Thoracic aorta (tissue), 2 donors: ENCODE measurements at places on chromosomes 7 and 10. TPM values are rescaled to one million over a fixed set of nuclear protein-coding genes. Genes with fewer than 3 reads are reported as not detected.

Gene KCNIP2
- total RNA-seq, result 1.2 TPM

GRCh38 chr10:102814453-102814871, 22.8 kb downstream of the CYP17A1 start:
- no peak for DNase-seq
- no peak overlapping the region for H3K4me3 ChIP-seq
- H3K4me1 ChIP-seq, result peaks cover 30% of the 10 kb centered on the region
- peaks cover 38% of the 10 kb centered on the region for H3K36me3 ChIP-seq
- H3K27ac ChIP-seq, result peak overlapping the region; percentile 96

DNA sequence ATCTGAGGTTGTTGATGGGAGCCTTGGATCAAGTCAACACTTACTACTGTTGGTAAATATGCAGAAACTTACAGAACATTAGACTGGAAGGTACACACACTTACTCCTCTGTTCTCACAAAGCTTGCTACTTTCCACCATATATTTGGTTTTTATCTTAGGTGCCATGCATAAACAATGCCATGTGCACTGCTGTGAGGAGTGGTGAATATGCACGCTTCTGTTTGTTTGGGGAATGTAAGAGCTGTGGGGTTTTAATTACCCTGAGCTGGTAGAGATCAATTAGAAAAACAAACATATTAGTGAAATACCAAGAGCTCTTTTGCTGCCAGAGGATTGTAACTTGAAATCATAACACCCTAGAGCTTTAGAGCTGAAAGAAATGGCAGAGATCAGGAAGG, 79.8 kb upstream of the ARID5B start:
- no peaks in the 10 kb centered on the region for H3K36me3 ChIP-seq
- no peaks in the 10 kb centered on the region for H3K27me3 ChIP-seq
- H3K4me3 ChIP-seq, result no peak overlapping the region
- no peak overlapping the region for H3K27ac ChIP-seq
- DNase-seq, result no peak
- H3K4me1 ChIP-seq, result no peaks in the 10 kb centered on the region

Gene GPR26
- total RNA-seq, result not detected

Gene TAS2R41
- total RNA-seq, result not detected

GRCh38 chr7:139720705-139721231, 57.0 kb downstream of the HIPK2 start:
- no peak for DNase-seq
- H3K27ac ChIP-seq, result no peak overlapping the region
- H3K36me3 ChIP-seq, result peaks cover 8% of the 10 kb centered on the region
- peaks cover 38% of the 10 kb centered on the region for H3K4me1 ChIP-seq
- H3K27me3 ChIP-seq, result no peaks in the 10 kb centered on the region

DNA sequence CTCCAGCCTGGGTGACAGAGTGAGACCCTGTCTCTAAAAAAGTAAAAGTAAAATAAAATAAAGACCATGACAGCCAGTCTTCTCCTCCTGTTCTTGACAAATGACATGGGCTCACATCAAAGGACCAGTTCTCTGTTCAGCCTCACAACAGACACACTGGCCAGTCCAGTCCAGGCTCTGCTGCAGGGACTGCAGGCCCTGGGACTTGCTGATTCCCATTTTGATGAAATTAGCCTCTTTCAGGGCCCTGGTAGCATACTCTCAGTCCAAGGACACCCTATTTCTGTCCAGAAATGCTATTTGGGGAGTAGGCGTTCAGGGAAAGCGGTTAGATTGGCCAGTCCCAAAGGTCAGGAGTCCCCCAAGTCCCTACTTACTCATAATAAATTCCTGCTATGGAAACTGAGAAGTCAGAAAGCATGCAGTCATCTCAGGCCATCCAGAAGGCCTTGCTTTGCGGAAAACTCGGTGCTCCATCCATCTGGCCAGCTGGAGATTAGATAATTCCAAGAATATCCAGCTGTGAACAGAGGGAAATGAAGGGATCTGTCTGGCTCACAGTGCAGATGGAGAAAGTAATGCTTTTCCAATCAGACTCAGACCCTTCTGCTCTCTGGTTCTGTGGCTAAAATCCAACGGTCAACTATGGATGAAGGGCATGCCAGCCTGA, 74.4 kb downstream of the RAB11FIP2 start:
- no peaks in the 10 kb centered on the region for H3K4me1 ChIP-seq
- DNase-seq, result no peak
- no peaks in the 10 kb centered on the region for H3K27me3 ChIP-seq
- no peaks in the 10 kb centered on the region for H3K36me3 ChIP-seq
- H3K4me3 ChIP-seq, result no peak overlapping the region

DNA sequence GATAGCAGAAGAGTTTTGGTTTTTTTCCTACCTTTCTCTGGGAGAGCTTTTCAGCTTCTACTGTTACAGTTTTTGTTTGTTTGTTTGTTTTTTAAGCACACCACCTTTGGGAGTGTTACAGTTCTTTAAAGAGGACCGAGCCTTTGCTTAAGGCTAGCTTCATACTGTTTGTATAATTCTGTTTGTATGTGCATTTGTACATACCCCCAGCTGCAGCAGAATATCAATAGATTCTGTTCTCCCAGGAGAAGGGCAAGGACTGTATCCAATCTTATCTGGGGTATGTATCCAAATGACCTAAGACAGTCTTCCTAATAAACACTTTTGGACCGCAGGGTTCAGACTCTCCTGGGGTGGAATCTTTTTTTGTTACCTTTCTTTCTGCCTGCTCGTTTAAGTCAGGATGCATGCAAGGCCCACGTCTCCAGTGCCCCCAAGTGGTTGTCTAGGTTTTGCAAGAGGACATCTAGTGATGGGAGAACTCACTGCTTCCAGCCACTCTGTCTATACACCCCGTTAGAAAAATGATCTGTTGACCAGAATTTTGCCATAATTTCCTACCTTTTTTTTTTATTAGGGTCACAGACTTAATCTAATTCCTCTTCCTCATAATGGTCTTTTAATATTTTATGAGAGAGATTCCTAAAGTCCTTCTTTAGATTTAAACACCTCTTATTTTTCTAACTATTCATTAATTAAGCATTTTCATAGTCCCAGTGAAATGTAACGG, 23.9 kb downstream of the NRF1 start:
- H3K4me3 ChIP-seq, result no peak overlapping the region
- no peak for DNase-seq

Gene SPDYE11
- total RNA-seq, result not detected

Gene C7orf33
- total RNA-seq, result not detected

DNA sequence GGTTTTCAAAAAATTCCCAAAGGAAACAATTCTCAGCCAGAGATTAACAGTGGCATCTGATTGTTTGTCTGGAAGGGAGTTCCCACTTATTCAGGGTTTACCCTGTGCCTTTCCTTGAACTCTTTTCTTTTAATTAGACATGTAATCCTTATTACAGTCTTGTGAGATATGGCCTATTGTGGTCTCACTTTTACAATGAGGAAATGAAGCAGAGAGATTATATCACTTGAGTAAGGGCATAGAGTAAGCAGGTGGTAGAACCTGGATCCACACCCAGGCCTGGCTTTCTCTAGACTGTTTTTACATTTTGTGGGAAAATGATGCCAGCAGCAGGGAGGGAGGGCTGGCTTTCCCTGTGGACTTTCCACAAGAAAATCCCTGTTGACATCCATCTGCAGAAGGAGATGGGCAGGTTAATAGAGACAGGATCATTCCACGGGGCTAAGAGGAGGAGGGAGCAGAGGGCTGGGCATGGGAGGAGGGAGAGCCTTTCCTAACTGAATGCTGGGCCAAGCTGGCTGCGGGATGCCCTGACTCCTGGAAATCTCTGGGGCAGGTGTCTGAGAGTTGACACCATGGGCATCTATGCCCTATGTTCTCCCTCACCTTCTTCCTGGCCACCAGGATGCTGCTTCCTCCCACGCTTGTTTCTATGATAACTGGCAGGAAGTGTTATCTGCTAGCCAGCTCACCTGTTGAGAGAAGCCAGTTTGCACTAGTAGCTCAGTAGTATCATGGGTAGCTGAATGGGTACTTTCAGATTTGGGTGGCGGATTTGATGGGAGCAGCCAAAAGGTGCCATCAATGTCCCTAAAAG, 28.7 kb upstream of the ARHGAP22 start:
- H3K4me1 ChIP-seq, result peaks cover 12% of the 10 kb centered on the region
- H3K36me3 ChIP-seq, result no peaks in the 10 kb centered on the region
- no peak overlapping the region for H3K27ac ChIP-seq
- no peak for DNase-seq
- H3K4me3 ChIP-seq, result no peak overlapping the region

GRCh38 chr10:7563368-7563767, 103.4 kb downstream of the ITIH5 start:
- H3K27ac ChIP-seq, result no peak overlapping the region
- H3K4me3 ChIP-seq, result no peak overlapping the region
- H3K4me1 ChIP-seq, result peaks cover 41% of the 10 kb centered on the region
- DNase-seq, result no peak
- H3K36me3 ChIP-seq, result no peaks in the 10 kb centered on the region

DNA sequence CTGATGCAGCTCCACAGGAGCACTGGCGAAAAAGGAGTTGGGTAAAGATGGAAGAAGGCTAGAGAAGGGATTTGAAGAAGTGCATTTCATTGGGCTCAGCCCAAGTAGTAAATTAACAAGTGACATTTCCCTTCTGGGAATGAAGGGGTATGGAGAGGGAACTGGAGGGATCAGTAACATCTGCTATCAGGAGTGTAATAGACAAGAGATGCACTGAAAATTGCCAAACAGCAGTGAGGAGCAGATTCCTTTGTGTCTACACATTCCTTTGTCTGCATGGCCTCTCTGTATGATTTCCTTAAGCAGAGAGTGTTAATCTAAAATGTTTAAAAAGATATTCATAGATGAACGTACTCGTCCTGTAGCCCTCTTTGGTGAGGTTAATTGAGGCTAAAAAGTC, 148.2 kb upstream of the FERD3L start:
- H3K36me3 ChIP-seq, result no peaks in the 10 kb centered on the region
- peaks cover 7% of the 10 kb centered on the region for H3K4me1 ChIP-seq
- DNase-seq, result no peak
- no peak overlapping the region for H3K4me3 ChIP-seq
- no peak overlapping the region for H3K27ac ChIP-seq
- H3K27me3 ChIP-seq, result no peaks in the 10 kb centered on the region

DNA sequence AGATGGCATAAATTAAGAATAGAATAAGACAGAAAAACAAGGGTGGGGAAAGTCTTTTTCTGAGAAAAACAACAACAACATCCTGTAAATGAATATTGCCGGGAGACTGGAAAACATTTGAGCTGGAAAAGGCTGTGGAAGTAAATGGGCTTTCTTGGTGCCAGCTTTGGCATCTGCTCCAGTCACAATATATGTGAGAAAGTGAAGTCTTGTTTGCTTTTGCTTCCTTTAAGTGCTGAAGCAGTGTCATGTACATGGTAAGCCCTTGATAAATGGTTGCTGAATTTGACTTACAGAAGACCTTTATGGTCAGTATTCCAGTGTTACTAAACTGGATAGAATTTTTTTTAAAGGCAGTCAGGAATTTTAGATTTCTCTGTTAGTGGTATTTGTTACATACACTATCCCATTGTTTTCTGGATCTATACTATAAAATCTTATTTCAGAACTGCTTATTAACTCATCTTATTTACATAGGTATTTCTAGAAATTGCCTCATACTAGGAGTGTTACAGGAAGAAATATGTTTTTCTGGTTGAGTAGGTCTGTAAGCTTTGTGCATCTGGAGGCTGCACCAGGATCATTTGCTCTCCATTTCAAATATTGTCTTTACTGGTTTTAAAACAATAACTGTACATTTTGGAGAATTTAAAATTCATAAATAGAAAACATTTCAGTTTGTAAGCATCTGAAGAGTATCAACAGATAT, 201.7 kb upstream of the FOXP2 start:
- H3K4me1 ChIP-seq, result no peaks in the 10 kb centered on the region
- no peak overlapping the region for H3K4me3 ChIP-seq
- DNase-seq, result no peak
- no peak overlapping the region for H3K27ac ChIP-seq
- no peaks in the 10 kb centered on the region for H3K36me3 ChIP-seq

Gene GPR15LG
- total RNA-seq, result not detected

DNA sequence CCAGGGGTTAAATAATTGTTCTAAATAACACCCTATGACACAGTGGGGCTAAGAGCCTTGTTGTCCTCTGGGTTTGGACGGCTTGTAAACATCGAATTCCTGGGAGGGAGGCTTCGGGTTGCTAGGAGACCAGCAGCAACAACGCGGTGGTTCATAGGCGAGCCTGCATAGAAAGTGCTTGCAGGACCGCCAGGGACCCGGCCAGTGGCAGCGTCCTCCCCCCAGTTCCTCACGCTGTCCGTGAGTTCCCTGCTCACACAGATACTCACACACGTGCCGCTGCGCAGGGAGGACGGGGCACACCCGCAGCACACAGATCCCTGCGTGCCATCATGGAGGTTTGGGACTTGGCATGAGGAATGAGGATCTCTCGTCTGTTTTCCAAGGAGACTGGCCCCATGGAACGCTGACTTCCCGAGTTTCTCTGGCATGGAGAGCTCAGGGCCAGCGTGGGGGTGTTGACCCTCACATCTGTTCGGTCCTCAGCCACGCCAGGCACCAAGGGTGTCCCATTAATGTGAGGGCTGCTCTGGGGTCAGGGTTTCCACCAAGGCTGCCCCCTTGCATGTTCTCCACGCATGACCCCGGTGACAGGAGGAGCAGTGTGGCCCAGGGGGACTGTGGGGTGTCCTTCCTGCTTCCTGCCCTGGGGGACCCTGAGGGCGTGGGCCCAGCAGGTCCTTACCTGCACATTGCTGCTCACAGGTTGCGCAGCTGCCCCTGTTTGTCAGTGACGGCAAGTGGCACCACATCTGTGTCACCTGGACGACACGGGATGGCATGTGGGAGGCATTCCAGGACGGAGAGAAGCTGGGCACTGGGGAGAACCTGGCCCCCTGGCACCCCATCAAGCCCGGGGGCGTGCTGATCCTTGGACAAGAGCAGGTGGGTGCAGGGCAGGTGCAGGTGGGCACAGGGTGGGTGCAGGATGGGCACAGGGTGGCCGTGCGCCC, 9.7 kb downstream of the NPTX2 start:
- peaks cover 3% of the 10 kb centered on the region for H3K36me3 ChIP-seq
- no peak overlapping the region for H3K27ac ChIP-seq
- no peaks in the 10 kb centered on the region for H3K27me3 ChIP-seq
- no peaks in the 10 kb centered on the region for H3K4me1 ChIP-seq
- H3K4me3 ChIP-seq, result no peak overlapping the region
- DNase-seq, result no peak

Gene CNPY1
- not detected for total RNA-seq

- H3K4me3 ChIP-seq, result no peak overlapping the region
- no peak for DNase-seq
- H3K27ac ChIP-seq, result no peak overlapping the region
- H3K36me3 ChIP-seq, result no peaks in the 10 kb centered on the region
- no peaks in the 10 kb centered on the region for H3K27me3 ChIP-seq
These were observed 177.6 kb upstream of the SEMA3A start for GRCh38 chr7:84372155-84372621.

DNA sequence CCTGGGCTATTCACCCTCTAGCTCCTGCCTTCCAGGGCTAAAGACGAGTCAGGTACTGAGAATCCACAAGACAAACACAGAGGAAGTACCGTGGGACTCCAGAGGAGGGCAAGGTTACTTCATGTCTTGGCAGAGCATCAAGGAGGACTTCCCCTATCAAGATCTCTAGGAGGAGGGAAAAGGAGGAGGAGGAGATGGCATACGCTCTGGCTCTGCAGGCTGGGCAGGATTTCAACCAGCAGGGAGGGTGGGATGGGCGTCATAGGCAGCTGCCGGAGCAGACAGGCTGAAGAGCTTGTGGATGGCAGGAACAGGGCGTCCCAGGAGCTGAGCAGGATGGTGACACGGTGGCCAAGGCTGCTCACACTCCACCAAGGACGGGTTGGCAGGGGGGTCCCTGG, 21.3 kb downstream of the MDH2 start:
- DNase-seq, result no peak
- H3K4me3 ChIP-seq, result no peak overlapping the region
- no peaks in the 10 kb centered on the region for H3K27me3 ChIP-seq
- peaks cover 28% of the 10 kb centered on the region for H3K36me3 ChIP-seq
- H3K27ac ChIP-seq, result no peak overlapping the region

Gene UCN3
- not detected for total RNA-seq
